ENCODE measurements at places on chromosomes 3 and 15.

DNA sequence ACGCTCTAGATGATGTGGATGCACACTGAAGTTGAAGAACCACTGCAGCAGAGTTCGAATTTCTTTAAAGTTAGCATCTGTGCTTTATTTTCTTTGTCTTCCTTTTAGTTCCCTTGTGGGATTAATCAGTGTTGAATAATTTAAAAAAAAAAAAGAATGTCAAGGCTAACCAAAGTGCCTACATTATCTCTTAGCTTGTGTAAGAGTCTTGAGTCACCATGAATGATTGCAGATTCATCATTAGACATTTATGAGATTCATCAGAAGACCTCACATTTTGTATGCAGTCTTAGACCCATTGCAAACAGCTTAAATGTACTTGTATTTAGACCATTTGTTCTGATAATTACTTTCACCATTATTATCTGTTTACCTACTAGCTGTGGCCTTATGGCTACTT is 182.2 kb downstream of the FNDC3B start:
- H3K27me3 ChIP-seq = no peaks in the 10 kb centered on the region
- peaks cover 28% of the 10 kb centered on the region for H3K4me1 ChIP-seq

DNA sequence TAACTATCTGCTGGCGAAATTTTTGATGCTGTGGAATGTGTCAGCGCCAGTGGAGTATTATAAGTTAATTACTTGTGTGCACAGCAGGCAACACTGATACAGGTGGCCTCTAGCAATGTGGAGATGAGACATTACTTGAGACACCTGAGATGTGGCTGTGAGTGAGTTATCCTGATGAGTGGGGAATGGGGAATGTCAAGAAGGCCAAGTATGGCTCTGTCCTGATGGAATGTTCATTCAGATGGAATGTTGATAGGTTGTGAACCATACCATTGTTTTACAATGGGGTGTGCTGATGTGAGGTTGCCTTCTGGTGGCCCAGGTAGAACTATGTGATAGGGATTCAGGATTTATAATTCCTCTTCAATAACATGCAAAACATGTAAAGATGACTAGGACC is 404.8 kb downstream of the PTPRG start:
- DNase-seq = no peak
- H3K4me1 ChIP-seq = no peaks in the 10 kb centered on the region
- H3K27ac ChIP-seq = no peak overlapping the region

DNA sequence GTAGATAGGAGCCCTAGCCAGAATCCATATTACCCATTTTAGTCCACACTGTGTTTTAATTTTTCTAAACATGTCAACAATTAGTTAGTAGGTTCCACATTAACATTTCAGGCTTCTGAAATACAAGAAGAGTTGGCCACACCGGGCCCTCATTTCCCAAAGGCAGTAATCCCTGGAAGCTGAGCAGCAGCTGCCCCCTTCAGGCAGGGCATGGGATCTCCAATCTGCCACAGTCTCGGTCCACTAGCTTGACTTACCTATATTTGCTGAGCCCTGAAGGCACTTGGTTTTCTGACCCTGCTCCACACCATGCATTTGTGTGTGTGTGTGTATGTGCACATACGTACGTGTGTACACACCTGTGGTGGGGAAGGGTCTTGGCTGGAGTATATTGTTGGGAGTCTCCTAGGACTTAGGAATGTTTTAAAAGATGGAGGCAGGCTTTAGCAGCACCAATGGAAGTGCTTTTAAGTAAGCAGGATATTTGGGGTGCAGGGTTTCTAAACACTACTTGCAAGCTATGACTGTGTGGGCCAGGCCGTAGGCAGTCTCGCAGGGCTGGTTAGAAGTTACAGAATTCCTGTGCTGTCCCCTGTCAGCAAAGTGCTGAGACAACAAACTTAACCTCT is 71.2 kb upstream of the SOX14 start:
- no peak overlapping the region for H3K4me3 ChIP-seq
- no peak for DNase-seq
- H3K36me3 ChIP-seq = no peaks in the 10 kb centered on the region
- H3K27me3 ChIP-seq = no peaks in the 10 kb centered on the region

DNA sequence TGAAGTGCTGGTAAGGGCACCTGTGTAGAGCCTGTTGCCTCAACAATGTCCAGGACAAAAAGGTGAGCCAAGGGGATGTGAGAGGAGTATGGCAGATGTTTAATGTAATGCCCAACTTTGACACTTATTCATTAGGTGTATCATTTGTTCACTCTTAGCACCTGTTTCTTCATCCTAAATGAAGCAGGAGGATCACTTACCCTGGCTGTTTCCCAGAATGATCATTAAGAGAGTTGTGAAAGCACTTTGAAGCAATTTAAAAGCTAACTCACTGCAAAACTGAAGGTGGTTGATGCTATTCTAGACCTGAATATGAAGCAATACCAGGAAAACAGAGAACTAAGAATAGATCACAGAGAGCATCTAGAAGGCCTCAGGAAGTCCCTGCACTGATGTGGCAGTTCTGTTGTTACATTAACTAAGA is 3.4 kb upstream of the HHLA2 start:
- H3K27me3 ChIP-seq = no peaks in the 10 kb centered on the region
- DNase-seq = no peak
- no peak overlapping the region for H3K4me3 ChIP-seq
- H3K27ac ChIP-seq = no peak overlapping the region

DNA sequence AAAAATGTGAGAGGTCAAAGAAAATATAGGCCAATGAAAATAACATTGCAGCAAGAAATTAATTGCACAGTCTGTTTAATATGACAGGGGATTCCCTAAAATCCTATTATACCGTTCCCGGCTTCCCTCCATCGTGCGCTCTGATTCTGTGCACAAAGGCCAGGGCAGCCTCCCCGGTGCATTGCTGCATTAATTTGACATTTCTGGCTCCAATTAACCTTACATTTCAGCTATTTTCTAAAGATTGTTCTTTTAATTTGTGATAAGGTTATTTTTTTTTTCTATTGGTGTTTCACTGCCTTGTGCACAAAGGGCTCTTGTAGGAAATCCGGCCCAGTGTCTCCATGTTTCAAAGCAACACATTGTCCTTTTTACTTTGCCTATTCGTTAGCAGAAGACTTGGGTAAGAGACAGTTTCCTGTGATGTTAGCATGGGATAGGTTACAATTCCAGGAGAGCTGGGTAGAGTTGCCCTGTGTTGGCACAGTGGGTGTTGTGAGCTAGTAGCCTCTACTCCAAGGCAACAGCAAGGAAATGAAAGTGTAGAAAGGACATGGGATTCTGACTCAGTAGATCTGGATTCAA is 257.3 kb upstream of the IGF1R start:
- H3K4me3 ChIP-seq = no peak overlapping the region
- H3K36me3 ChIP-seq = no peaks in the 10 kb centered on the region
- no peaks in the 10 kb centered on the region for H3K4me1 ChIP-seq
- no peak overlapping the region for H3K27ac ChIP-seq
- peaks cover 9% of the 10 kb centered on the region for H3K27me3 ChIP-seq
- no peak for DNase-seq

DNA sequence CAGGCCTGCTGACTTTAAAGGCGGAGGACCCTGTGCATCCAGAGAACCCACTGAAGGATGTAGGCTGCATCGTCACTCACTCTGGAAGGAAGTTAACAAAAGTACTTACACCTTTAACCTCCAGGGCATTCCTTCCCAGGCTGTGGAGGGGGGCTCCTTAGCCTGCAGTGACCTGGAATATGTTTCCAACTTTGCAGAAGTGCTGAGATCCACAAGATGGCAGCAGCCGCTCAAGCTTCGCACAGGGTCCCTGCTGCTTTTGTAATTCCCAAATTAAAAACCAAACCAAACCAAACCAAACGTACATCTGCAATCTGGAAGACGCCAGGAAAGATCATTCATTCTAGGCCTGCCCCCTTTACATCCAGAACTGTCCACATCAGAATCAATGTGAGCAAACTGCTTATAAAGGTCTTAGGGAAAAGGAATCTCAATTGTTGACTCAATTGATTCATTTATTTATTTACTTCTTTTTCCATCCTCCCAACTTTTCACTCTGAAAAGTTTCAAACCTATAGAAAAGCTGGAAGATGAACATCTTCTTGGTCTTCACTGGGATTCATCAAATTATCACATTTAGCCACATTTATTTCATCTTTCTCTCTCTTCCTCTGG is 70.5 kb upstream of the KLHL25 start:
- H3K27ac ChIP-seq = no peak overlapping the region
- no peak for DNase-seq
- H3K27me3 ChIP-seq = peaks cover 38% of the 10 kb centered on the region
- H3K36me3 ChIP-seq = no peaks in the 10 kb centered on the region

DNA sequence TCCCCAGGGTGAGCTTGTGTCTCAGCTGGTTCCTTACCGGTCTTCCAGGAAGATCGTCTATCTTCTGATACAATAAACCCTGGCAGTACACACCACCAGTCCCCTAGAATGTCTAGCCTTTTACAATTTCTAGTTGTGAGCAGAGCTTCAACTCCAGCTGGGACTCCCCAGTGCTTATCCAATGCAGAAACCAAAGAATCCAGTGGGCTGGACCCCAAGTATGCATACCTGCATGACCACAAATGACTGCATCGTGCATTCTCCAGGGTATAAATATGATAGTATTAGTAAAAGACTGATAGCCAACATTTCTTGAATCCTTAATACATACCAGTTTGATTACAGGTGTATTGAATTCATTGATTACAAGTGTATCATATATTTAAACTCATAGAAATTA is 176.0 kb downstream of the SATB1 start:
- H3K27ac ChIP-seq = no peak overlapping the region
- H3K4me1 ChIP-seq = no peaks in the 10 kb centered on the region
- DNase-seq = no peak
- peaks cover 3% of the 10 kb centered on the region for H3K27me3 ChIP-seq

GRCh38 chr3:158792709-158793108 is 9.1 kb upstream of the MFSD1 start:
- DNase-seq = no peak
- H3K27ac ChIP-seq = no peak overlapping the region
- no peaks in the 10 kb centered on the region for H3K36me3 ChIP-seq
- no peaks in the 10 kb centered on the region for H3K27me3 ChIP-seq
- peaks cover 5% of the 10 kb centered on the region for H3K4me1 ChIP-seq
- H3K4me3 ChIP-seq = no peak overlapping the region

DNA sequence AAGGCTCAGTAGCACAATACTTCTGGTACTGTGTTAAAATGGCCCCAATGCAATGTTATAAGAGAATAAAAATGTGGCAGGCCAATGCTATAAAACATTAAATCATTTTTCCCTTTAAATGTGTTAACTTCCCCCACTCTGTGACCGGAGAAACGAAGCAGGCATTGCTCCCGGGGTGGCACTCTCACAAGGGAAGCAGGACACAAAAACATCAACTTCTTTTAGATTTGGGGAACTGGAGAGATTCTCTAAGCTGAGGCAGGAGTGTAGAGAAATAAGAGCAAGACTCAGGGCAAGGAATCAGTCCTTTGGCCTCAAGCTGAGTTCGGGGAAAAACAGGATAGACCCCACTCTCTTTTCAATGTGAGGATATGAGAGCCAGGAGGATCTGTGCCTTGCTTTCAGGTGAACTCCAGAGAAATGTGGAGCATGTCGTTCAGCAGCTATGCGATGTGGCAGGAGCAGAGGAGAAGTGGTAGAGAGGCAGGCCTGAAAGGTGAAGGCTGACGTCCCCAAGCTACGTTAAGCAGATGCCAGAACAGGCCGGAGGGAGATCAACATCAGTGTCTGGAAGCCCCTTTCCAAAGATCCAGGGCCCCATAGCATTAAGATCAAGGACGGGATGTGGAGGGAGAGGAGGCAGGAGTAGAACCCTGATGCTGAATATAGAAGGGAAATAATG is 160.2 kb downstream of the PLD1 start:
- peaks cover 10% of the 10 kb centered on the region for H3K27me3 ChIP-seq
- no peak overlapping the region for H3K4me3 ChIP-seq
- no peak for DNase-seq
- H3K36me3 ChIP-seq = no peaks in the 10 kb centered on the region

GRCh38 chr15:57301307-57301706 is 75.0 kb upstream of the CGNL1 start:
- H3K36me3 ChIP-seq = peaks cover 4% of the 10 kb centered on the region
- peaks cover 7% of the 10 kb centered on the region for H3K27me3 ChIP-seq
- H3K4me1 ChIP-seq = peaks cover 6% of the 10 kb centered on the region
- no peak for DNase-seq
- no peak overlapping the region for H3K4me3 ChIP-seq

GRCh38 chr15:99777144-99777543 is 43.9 kb upstream of the LYSMD4 start:
- H3K36me3 ChIP-seq = no peaks in the 10 kb centered on the region
- DNase-seq = no peak
- no peaks in the 10 kb centered on the region for H3K4me1 ChIP-seq

DNA sequence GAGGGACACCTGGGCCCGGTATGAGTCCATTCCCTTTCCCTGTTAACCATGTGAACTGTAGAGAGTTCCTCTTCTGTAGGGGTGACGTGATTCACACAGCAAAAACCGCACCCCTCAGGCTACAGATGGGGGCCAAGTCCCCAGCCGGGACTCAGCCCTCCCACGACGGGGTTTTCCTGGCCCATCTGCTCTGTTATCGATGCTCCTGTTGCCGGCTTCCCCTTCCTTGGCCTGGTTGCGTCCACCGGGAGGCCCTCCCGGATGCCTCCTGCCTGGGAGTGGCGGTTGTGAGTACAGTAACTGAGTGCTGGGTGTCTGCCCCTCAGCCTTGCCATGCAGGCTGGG is 817 bp upstream of the PLXNA1 start:
- H3K27me3 ChIP-seq = peaks cover 27% of the 10 kb centered on the region
- H3K4me3 ChIP-seq = peak overlapping the region; percentile 75
- peaks cover 8% of the 10 kb centered on the region for H3K36me3 ChIP-seq
- peaks cover 7% of the 10 kb centered on the region for H3K4me1 ChIP-seq
- DNase-seq = no peak

DNA sequence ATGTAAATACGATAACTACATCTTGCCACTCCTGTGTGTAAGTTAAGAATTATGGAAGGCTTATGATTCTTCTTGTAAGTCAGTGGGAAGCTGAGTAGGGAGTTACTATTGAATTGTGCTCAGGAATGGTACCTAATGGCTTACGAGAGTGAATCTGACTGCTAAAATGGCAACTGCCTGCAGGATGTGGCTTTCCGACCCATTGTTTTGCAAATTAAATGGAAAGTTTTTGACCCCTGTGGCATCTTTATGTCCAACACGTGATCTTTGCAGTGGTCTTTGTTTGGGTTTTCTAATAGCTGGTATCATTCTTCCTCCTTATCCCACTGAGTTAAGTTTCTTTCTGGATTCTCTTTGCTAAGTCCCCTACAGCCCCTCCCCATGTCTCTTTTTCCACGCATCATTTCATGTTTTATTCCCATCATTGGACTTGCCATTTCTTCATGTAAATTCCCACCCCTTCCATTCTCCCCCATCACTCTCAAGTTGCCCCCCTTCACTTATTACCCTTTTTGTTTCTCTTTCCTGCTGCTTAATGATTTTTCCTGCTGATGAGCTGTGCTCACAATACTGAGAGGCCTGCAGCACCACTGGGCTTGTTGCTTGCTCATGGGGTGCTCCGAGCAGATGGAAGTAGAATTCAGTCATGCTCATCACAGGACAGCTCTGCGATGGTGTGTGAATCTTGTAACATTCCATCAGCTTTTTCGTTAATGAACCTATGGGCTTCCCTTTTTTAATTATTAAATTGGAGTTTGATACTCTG is 428.2 kb upstream of the IL12A start:
- H3K27ac ChIP-seq = no peak overlapping the region
- DNase-seq = no peak
- no peaks in the 10 kb centered on the region for H3K4me1 ChIP-seq
- no peak overlapping the region for H3K4me3 ChIP-seq
- H3K36me3 ChIP-seq = peaks cover 1% of the 10 kb centered on the region
- H3K27me3 ChIP-seq = no peaks in the 10 kb centered on the region

Measured in central memory CD8-positive, alpha-beta T cell (primary cell).